A673 (cell line): ENCODE measurements at places on chromosomes 13 and 19. TPM values are rescaled to one million over a fixed set of nuclear protein-coding genes. Genes with fewer than 3 reads are reported as not detected.

DNA sequence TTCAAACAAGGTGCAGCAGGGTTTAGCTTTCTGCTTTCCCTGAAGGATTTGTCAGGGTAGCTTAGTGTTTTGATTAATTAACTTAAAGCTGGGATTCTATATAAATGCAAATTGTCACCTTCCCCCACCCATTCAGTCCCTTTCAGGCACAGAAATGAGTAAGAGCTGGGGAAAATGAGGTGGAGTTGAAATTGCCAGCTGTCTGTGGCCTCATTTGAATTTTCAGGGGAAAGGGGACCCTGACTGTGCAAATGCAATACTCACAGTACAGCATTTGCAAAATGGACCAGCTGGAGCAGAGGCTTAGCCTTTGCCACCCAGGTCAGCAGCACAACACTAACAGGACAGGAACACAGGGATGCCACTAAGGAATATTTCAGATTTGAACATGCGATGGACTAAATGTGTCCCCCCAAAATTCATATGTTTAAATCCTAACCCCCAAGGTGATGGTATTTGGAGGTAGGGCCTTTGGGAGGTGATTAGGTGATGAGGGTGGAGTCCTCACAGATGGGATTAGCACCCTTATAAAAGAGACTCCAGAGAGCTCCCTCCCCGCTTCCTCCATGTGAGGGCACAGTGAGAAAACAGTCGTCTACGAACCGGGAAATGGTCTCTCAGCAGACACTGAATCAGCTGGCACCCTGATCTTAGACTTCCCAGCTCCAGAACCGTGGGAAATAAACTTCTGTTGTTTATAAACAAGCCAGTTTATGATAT, 59.5 kb upstream of the CYSLTR2 start:
- DNase-seq, result no peak

DNA sequence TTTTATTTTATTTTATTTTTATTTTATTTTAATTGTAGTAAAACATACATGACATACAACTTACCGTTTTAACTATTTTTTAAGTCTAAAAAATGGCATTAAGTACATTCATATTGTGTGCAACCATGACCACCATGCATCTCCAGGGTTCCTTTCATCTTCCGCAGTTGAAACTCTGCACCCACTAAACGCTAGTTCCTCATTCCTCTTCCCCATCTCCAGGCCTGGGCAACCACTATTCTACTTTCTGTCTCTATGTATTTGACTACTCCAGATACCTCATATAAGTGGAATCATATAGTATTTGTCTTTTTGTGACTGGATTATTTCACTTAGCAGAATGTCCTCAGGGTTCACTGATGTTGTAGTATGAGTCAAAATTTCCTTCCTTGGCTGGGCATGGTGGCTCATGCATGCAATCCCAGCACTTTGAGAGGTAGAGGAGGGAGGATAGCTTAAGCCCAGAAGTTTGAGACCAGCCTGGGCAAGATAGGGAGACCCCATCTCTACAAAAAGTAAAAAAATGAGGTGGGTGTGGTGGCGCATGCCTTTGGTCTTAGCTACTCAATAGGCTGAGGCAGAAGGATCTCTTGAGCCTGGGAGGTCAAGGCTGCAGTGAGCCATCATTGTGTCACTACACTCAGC, 55.7 kb upstream of the ZNF507 start:
- DNase-seq, result no peak

Gene SLC44A2
- total RNA-seq, result 35.4 and 52.2 TPM in 2 replicates

Gene GFY
- not detected in 2 replicates for total RNA-seq

DNA sequence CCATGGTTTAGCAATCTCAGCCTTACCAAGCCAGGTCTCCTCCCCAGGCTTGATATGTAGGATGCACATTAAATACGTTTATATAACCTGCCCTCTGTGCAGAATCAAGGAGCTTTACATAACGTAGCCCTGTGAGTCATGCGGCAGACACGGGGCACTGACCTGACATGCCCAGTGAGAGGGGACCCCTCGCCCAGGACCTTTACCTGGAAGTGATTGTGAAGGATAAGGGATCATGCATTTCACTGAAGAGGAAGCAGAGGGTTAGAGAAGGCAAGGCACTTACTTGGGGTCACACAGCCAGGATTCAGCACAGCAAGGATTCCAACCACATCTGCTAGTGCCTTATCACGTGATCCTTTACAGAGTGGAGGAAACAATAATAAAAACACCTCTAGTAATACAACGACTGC, 18.9 kb upstream of the FOSB start:
- DNase-seq, result no peak

DNA sequence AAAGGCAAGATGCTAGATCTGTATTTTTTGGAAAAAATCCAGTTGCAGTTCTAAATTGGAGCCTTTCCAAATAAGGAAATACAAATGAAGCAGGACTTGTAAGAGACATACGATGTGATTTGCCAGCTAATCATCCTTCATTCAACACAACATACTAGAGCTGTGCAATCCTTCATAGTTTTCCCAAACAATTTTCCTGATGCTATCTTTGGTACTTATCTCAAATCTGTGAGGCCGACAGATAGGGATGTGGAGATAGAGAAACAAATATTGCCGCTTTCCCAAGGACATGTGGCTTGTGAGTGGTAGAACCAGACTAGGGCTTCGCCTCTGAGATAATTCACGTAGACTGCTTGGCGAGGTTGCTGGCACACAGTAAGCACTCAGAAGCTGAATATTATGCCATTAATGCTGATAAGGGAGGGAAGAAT, 176.6 kb downstream of the LMO7 start:
- DNase-seq, result no peak

Gene SIX5
- total RNA-seq, result 23.6 and 26.7 TPM in 2 replicates

Gene CPT1C
- total RNA-seq, result 23.3 and 30.0 TPM in 2 replicates

- DNase-seq, result no peak
These were observed 4.5 kb downstream of the ABHD17A start for GRCh38 chr19:1880611-1881392.

DNA sequence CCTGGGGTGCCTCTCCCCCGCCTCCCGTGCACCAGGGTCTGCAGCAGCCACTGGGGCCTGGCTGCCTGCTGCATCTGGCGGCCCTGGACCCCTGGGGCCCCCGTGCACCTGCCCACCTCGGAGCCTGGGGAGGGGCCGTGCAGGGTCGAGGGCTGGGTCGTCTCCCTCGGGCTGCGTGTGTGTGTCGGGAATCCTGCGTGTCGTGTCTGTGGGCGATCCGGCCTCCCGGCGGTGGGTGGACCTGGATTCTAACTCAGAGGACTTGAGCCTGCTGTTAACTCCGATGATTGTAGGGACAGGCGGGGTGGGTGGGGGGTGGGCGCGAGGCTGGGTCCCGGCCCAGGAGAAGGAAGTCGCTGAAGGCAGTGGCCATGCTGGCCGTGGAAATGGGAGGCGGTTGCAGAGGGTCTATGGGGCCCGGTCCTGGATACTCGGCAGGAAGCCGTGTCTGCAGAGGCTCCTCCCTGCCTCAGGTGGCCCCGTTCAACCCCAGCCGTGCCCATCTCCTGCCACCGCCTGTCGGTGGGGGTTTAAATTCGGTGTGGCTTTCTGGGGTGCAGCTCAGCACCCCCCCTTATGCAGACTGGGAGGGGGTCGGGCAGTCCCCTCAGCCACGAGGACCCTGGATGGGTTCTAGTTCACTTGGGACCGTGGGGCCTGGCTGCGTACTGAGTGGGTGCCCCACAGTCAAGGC, 9.4 kb upstream of the WDR18 start:
- no peak for DNase-seq
